ENCODE measurements at places on chromosomes 6 and 20.

DNA sequence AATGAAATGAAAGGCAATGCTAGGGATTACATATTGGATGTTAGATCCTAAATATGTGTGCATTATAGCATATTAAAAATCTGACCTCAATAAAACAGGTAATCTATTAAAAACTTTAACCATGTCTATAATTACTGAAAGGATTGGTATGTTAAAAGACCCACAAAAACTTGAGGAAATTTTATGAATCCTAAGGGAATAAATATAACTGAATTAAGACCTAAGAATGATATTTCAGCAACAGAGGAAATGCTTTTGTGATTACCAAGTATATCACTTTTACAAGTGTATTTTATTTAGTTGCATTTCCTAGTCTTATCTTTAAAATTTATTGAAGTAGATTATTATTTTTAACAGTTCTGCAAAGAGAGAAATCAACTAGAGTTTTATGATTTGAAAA, 571.5 kb downstream of the HDGFL1 start:
- DNase-seq = no peak

GRCh38 chr6:146997062-146997461, 207.2 kb upstream of the STXBP5 start:
- no peak for DNase-seq

DNA sequence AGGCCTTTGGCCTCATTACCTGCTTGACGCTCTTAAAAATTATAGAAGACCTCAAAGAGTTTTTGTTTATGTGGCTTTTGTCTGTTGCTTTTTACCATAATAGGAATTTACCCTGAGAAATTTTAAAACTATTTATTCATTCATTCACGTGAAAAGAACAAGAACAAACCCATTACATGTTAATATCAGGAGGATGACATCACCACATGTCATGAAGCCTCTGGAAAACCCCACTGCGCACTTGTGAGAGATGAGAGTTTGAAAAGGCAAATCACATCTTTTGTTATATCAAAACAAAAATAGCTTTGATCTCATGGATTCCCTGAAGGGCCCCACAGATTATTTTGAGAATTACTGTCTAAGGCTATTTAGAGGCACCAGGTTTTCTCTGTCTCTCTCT, 61.3 kb upstream of the EYA2 start:
- DNase-seq = no peak

- no peak for DNase-seq
Measured at GRCh38 chr20:6333110-6333509, 210.3 kb upstream of the FERMT1 start.

DNA sequence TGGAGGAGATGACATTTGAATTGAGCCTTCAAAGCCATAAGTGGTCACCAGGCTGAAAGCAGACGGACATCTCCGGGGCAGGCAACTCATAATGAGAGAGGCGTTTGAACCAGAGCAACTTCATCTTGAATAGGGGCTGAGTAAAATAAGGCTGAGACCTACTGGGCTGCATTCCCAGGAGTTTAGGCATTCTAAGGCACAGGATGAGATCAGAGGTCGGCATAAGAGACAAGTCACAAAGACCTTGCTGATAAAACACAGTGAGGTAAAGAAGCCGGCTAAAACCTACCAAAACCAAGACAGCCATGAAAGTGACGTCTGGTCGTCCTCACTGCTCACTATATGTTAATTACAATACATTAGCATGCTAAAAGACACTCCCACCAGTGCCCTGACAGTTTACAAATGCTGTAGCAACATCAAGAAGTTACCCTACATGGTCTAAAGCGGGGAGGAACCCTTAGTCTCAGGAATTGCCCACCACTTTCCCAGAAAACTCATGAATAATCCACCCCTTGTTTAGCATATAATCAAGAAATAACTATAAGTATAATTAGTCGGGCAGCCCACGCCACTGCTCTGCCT, 194.7 kb upstream of the SOX4 start:
- DNase-seq = no peak

DNA sequence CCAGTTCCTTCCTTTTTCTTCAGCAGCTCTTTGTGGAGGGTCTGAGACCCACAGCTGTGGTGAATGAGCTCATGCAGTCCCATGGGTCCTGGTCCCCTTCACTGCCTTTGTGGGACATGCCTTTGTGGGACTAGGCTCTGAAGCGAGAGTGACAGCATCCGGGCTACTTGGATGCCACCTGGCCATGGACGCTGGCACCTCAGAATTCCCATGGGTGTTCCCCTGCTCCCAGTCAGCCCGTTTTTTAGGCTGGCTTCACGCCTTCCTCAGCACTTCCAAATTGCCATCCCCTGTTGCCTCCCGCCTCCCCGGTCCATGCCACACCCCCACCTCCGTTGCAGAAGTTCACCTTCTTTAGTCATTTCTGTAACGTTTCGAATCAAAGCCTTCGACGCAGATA, 45.1 kb downstream of the RAMACL start:
- DNase-seq = no peak

DNA sequence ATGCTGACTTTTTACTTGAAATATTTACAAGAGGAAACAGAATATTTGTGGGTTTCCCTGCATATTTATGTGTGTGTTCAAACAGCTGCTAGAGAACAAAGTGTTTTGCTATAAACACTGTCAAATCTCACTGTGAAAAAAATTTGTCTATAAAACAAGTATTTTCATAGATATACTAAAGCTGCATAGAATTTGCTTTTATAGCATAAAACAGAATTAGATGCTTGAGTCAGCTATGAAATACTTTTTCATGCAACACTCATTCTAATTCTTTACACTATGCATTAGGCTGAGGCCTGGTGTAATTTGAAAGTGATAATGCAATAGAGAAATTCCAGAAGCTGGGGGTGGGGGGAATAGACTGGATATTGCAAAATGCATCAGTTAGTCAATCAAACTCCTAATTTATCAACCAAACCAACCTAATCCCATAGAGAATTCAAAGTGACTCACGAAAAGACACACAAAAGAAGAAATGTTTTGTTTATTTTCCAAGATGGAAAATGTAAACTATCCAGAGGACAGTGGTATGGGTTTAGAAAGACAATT, 148.2 kb downstream of the LAMA2 start:
- no peak for DNase-seq

DNA sequence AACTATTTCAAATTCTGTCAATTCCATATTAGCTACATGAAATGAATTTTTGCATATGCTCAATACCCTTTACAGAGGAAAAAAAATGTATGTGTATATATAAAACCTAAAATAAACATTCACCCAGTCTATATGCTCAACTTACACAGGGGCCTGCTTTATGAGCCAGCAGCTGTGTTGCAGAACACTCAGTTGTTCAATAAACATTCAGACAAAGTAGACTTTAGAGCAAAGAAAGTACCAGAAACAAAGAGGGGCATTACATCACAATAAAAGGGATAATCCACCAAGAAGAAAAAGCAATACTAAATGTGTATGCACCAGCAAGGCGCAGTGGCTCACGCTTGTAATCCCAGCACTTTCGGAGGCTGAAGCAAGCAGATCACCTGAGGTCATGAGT, 9.5 kb downstream of the COQ3 start:
- no peak for DNase-seq

GRCh38 chr20:35129647-35130069, 17.5 kb downstream of the EDEM2 start:
- no peak for DNase-seq

DNA sequence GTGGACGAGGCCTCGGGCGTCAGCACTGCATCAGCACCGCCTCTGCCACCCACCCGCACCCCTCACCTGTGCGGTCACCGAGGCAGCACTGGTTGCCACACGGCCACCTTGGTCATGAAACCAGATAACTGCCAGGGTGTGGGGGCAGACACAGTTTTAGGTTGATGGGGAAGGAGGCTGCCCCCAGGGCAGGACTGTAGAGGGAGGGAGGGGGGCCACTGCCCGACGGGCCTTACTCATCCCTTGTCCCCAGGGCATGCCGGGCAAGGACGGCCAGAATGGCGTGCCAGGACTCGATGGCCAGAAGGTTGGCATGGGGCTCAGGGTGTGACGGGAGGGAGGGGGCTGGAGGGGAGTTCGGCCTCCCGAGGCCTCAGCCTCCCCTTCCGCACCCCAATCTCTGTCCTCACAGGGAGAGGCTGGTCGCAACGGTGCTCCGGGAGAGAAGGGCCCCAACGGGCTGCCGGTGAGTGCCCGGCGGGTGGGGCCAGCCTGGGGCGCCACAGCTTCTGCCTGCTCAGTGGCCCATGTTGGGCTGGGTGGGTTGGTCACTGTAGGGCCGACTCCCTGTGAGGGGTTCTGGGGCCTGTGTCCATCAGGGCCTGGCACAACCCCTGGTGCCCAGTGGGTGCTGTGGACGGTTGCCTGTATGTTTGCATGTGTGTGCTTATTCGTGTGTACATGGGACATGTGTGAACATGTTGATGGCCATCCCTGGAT, 11.8 kb downstream of the COL9A3 start:
- DNase-seq = no peak

DNA sequence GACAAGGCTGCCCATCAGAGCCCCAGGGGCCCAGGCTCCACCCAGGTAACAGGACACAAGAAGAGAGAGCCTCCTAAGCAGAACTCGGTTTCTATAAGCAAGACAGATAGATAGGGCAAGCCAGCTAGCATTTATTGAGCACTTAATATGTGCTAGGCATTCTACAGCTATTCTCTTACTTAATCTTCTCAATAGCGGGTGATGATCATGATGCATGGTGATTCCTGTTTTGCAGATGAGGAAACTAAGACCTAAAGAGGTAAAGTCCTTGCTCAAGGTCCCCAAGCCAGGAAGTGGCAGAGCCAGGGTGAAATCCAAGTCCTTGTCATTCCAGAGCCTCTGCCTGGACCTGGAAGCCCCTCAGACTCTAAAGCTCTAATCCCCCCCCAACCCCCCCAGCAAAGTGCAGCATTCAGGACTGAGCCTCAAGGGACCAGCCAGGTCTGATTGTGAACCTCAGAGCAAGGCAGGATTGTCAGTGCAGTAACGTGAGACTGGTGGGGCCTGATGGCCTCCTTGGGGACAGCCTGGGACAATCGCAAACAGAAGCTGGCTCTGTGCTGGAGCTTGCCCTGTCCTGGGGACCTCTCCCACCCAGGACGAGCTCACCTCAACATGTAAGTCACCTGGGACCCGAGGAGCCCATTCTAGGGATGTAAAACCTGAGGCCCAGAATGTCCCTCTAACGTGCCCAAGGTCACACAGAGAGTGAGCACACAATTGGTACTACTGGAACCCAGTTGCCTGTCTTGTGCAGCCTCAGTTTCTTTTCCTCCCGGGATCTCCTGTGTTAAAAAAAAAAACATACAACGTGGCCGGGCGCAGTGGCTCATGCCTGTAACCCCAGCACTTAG, 48.4 kb upstream of the PTGIS start:
- DNase-seq = no peak

- DNase-seq = no peak
Measured at GRCh38 chr20:62493253-62493885, 17.6 kb upstream of the GATA5 start.

DNA sequence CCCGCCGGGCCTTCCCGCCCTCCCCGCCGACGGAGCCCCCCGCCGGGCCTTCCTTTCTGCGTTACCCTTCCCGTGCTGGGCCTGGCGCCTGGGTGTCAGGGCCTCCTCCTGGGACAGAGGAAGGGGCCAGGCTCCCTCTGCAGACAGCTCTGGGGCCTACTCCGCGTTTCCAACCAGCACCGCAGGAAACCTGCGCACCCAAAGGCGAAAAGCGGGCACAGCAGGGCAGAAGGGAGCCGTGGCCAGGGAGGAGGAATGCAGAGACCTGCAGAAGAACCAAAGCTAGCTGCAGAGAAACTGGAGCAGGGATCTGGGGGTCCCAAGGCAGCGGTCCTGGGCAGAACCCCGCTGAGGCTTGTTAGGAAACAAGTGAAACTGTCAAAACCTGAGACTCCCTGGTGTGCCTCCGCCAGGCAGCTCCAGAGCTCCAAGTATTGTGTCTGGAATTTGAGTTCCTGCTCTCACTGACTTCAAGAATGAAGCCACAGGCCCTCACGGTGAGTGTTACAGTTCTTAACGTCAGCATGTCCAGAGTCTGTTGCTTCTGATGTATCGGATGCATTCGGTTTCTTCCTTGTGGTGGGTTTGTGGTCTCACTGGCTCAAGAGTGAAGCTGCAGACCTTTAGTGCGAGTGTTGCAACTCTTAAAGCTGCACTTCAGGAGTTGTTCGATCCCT, 33.3 kb downstream of the IRF4 start:
- no peak for DNase-seq

GRCh38 chr20:4087923-4088322, 72.6 kb upstream of the RNF24 start:
- DNase-seq = no peak

DNA sequence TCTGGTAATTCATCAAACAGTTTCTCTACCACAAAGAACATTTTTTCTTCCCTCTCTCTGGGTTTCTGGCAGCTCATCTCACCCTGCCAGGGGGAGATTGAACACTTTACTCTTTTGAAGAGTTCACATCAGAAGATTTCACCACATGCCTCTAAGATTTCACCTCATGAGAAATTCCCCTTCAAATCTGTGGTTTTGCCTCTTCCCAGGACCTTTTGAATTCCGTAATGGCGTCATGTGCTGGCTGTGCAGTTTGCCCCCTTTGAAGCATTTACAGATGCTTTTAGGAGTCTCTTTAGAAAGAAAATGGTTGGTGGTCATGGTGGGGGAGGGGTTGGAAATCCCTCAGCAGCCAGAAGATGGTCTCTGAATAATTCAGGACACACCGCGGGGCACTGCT, 486.1 kb downstream of the QKI start:
- DNase-seq = no peak

DNA sequence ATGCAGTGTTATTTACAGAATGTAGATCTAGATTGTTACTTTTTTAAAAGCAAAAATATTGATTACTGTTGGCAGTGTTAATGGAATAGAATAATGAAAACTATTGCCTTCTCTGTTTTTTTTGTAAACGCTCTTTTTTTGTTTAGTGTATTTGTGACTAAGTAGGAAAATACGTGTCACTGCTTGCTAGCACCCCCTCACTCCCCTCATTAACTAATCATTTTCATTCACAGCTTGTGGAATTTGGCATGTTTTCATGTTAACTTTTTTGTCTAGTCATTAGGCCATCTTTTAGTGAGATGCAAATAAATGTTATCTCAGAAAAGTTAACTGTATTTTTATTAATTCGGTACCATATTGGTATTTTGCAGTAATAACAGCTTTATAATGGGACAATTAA, 29.8 kb downstream of the ADGRG6 start:
- no peak for DNase-seq

- DNase-seq = no peak
Measured at GRCh38 chr6:130070326-130070725, 51.9 kb downstream of the L3MBTL3 start.

DNA sequence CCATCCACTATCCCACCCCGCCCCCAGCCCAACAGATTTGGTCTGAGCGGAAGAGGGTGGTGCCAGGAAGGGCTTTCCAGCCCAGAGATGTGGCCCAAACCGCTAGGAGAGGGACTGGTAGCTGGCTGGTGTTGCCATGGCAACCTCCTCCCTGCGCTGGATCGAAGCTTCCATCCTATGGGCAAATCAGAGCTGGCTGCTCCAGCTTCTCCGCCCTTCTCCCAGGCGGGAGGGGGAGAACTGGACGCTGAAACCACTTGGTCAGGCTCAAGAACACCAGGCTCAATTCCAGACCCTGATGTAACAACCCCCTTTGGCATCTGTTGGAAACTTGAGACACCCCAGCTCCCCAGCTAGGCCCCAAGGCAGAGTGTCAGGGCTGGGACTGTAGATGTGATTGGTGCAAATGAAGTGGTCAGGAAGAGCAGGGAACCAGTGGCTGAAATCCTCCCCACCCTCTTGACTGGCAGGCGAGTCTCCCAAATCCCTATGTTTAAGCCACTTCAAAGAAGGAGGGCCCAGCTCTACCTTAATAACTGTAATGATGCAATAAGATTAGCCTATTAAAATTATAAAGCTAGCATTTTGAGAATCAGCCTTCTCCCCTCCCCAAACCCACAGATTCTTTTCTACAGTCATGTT, 4.2 kb downstream of the RIMS4 start:
- no peak for DNase-seq

All from stimulated activated CD4-positive, alpha-beta T cell treated with anti-CD3 and anti-CD28 coated beads, Interleukin-1b, Interleukin-23, amount 100 ng/mL, for 1 hour (primary cell).